Osteoblast (primary cell): ENCODE measurements at places on chromosomes 1 and 21.

- DNase-seq, result peak; percentile 87
- H3K4me1 ChIP-seq, result peaks cover 19% of the 10 kb centered on the region
- H3K36me3 ChIP-seq, result peaks cover 26% of the 10 kb centered on the region
- H3K4me3 ChIP-seq, result peak overlapping the region; percentile 83
These were observed 3.8 kb downstream of the CCN1 start for GRCh38 chr1:85584264-85584781.

DNA sequence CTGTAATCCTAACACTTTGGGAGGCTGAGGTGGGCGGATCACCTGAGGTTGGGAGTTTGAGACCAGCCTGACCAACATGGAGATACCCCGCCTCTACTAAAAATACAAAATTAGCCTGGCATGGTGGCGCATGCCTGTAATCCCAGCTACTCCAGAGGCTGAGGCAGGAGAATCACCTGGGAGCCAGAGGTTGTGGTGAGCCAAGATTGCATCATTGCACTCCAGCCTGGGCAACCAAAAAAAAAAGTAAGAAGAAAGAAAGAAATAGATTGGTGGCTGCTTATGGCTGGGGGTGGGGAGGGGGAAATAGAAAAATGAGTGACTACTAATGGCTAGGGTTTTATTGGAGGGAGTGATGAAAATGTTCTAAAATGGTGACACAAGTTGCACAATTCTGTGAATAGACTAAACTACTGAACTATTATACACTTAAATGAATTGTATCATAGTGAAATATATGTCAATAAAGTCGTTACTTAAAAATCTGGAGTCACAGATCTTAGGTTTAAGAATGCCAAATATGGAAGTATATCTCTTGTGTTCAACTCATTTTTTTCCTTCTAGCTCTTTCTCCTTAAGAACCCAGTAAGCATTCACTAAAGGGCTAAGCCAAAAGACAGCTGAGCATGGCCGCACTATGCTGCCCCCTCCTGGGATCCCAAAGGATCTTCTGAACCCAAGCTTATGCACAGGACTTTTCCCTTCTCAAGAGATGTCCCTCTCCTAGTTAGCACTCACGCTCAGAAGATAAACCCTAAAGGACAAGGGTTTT, 3.2 kb upstream of the NPL start:
- peak; percentile 93 for DNase-seq
- peaks cover 12% of the 10 kb centered on the region for H3K4me1 ChIP-seq
- H3K27ac ChIP-seq, result no peak overlapping the region
- H3K36me3 ChIP-seq, result no peaks in the 10 kb centered on the region

- peak; percentile 65 for DNase-seq
- no peak overlapping the region for H3K4me3 ChIP-seq
- H3K4me1 ChIP-seq, result peaks cover 8% of the 10 kb centered on the region
- H3K36me3 ChIP-seq, result peaks cover 51% of the 10 kb centered on the region
These were observed 378 bp upstream of the NUP210L start for GRCh38 chr1:154155251-154155650.

DNA sequence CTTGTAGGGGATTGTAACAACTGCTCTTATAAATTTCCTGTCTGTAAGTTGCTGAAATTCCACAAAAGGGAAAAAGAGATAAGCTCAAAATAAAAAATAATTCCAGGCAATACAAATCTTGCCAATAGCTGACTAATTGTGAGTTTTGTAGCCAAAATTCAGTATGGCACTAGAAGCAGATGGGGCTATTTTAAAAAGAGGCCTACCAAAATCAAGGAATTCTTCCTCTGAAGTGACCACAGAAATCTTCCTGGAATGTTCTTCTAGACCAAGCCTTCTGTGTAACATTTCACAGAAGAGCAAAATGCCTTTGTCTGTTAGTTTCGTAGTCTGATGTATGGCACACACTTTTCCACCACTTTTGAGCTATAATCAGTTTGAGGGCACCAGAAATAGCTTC, 127.6 kb downstream of the CYYR1 start:
- H3K36me3 ChIP-seq, result no peaks in the 10 kb centered on the region
- peaks cover 33% of the 10 kb centered on the region for H3K4me1 ChIP-seq
- peak overlapping the region; percentile 23 for H3K27ac ChIP-seq
- no peaks in the 10 kb centered on the region for H3K27me3 ChIP-seq
- no peak overlapping the region for H3K4me3 ChIP-seq

- H3K4me3 ChIP-seq, result no peak overlapping the region
- no peak for DNase-seq
- H3K36me3 ChIP-seq, result peaks cover 4% of the 10 kb centered on the region
- H3K4me1 ChIP-seq, result peaks cover 11% of the 10 kb centered on the region
- H3K27me3 ChIP-seq, result no peaks in the 10 kb centered on the region
These were observed 27.7 kb downstream of the PLPP3 start for GRCh38 chr1:56551691-56552090.

DNA sequence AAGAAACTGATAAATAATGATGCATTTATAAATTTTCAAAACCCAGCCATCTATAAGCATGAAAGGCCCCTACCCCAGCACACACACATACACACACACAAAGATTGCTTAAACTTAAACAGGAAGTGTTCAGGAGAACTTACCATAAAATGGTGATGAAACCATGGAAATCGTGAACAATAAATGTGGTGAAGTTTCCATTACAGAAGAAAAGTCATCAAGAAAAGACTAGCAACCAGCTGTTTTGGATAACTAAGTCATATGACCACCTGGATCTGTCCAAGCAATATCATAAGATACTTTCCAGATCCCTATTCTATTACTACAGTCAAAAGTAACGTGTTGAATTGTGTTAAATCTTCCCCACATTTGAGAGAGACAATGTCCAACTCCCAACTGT, 24.1 kb downstream of the RGS5 start:
- no peak overlapping the region for H3K4me3 ChIP-seq
- H3K4me1 ChIP-seq, result peaks cover 14% of the 10 kb centered on the region
- no peaks in the 10 kb centered on the region for H3K36me3 ChIP-seq
- no peaks in the 10 kb centered on the region for H3K27me3 ChIP-seq
- no peak overlapping the region for H3K27ac ChIP-seq
- no peak for DNase-seq

DNA sequence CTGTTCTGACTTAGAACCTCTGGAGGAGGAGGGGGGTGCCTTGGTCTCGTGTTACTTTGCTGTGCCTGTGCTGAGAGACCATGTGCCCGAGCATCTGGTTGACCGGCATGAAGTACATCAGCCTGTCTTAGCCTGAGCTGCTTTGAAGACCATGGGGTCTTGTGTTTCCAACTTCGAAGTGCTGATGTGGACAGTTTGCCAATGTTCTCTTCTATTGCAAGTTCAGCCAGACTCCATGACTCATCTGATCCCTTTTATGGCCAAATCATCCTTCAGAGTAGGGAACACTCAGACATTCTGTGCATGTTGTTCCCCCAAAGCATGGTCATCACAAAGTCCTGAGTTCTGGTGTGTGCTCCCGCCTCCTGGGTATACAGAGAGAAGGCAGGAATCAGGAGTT, 6.0 kb upstream of the PLA2G2C start:
- no peaks in the 10 kb centered on the region for H3K36me3 ChIP-seq
- H3K27me3 ChIP-seq, result peaks cover 58% of the 10 kb centered on the region
- DNase-seq, result no peak
- no peak overlapping the region for H3K4me3 ChIP-seq

DNA sequence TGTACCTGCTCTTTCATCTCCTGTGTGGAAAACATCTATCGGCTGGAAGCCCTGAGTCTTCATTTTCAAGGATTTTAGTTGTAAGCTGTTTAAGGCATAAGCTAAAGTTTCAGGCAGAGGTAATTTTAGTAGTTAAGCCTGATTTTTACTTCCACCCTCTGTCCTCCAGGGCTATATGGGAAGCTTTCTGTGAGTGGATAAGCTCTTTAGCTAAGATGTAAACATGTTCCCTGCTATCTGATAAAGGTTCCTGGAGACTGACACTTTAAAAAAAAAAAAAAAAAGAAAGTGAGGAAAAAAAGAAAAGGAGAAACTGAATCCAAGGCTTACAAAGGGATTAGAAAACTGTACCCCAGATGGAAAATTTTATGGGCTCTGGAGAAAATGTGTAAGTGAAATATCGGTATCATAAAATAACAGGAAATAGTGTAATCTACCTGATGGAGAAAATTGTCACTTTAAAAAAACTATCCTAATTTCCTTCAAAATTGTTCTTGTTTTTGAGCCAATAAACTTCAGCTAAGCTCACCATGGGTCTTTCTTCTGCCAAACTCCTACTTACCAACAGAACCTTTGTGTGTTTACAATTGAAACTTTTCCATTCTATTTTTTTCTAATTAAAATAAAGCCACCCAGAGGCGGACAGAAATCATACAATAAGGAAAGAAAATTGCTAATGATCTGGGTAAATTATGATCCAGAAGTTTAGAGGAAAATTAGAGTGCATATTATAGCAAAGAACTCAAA, 180.5 kb downstream of the TGFB2 start:
- H3K36me3 ChIP-seq, result no peaks in the 10 kb centered on the region
- peaks cover 8% of the 10 kb centered on the region for H3K4me1 ChIP-seq

DNA sequence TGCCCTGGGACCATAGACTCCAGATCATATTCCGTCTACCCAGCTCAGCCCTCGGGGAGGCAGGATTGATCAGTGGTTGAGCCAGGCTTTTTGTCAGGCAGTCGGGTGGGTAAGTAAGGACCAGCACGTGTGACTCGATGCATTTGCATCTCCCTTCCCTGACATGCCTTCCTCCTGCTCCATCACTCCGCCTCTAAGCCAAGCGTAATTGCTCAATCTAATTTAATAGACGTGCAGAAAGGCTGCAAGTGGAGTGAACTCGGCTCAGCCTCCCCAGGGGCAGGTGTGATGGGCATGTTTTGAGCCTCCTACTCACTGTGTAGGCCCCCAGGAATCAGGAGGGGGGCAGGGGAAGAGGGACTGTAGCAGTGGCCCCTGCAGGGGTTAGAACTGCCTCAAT, 34.6 kb upstream of the GRIK3 start:
- no peak overlapping the region for H3K4me3 ChIP-seq
- no peak overlapping the region for H3K27ac ChIP-seq
- no peaks in the 10 kb centered on the region for H3K36me3 ChIP-seq
- H3K27me3 ChIP-seq, result no peaks in the 10 kb centered on the region

DNA sequence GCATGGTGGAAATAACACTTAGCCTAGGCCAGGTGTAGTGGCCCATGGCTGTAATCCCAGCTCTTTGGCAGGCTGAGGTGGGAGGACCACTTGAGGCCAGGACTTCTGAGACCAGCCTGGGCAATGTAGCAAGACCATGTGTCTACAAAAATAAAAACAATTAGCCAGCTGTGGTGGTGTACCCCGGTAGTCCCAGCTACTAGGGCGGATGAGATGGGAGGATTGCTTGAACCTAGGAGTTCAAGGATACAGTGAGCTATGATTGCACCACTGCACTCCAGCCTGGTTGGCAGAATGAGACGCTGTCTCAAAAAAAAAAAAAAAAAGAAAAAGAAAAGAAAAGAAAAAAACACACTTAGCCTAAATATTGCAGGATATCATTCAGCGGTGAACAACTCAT, 20.9 kb downstream of the AK4 start:
- no peaks in the 10 kb centered on the region for H3K36me3 ChIP-seq
- peaks cover 12% of the 10 kb centered on the region for H3K4me1 ChIP-seq
- no peak for DNase-seq
- no peak overlapping the region for H3K4me3 ChIP-seq
- H3K27ac ChIP-seq, result no peak overlapping the region

- no peak for DNase-seq
- peaks cover 9% of the 10 kb centered on the region for H3K36me3 ChIP-seq
- peak overlapping the region; percentile 19 for H3K27ac ChIP-seq
- H3K4me3 ChIP-seq, result no peak overlapping the region
- H3K27me3 ChIP-seq, result no peaks in the 10 kb centered on the region
- peaks cover 29% of the 10 kb centered on the region for H3K4me1 ChIP-seq
These were observed 33.0 kb downstream of the APP start for GRCh38 chr21:26137379-26138060.

GRCh38 chr21:32962268-32962667, 63.5 kb upstream of the OLIG2 start:
- H3K27me3 ChIP-seq, result peaks cover 25% of the 10 kb centered on the region
- no peaks in the 10 kb centered on the region for H3K36me3 ChIP-seq
- DNase-seq, result no peak
- no peak overlapping the region for H3K27ac ChIP-seq
- H3K4me3 ChIP-seq, result no peak overlapping the region

DNA sequence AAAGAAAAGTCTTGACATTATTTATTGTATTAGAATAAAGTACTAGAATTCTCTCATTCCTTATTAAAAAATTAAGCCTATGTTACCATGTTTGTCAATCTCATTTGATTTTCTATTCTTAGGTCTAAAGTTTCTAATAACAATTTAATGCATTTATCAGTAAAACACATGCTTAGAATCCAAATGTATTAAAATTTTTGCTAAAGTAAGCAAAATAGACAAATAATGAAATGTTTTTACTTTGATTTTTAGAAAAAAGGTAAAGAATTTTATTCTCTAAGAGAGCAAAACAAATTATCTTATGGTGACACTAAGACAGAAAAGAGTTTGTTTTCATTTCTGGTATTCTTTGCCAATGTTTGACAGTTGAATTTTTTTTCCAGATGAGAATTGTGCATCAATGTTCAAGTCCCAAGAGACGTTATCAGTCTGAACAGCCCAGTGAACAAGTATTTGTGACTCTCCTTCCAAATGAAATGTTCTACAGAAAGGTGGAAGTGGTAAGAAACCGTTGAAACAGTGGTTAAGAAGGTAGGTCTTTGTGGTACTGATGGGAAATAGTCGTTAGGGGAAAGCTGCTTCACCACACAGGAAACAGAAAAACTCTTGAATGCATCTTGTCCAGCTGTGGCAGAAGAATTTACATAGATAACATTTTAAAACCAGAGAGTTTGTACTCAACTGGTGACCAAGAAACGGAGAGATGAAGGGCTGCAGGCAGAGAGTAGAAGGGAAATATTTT, 402.5 kb downstream of the PTPRC start:
- no peaks in the 10 kb centered on the region for H3K27me3 ChIP-seq
- no peak overlapping the region for H3K27ac ChIP-seq
- no peak overlapping the region for H3K4me3 ChIP-seq

DNA sequence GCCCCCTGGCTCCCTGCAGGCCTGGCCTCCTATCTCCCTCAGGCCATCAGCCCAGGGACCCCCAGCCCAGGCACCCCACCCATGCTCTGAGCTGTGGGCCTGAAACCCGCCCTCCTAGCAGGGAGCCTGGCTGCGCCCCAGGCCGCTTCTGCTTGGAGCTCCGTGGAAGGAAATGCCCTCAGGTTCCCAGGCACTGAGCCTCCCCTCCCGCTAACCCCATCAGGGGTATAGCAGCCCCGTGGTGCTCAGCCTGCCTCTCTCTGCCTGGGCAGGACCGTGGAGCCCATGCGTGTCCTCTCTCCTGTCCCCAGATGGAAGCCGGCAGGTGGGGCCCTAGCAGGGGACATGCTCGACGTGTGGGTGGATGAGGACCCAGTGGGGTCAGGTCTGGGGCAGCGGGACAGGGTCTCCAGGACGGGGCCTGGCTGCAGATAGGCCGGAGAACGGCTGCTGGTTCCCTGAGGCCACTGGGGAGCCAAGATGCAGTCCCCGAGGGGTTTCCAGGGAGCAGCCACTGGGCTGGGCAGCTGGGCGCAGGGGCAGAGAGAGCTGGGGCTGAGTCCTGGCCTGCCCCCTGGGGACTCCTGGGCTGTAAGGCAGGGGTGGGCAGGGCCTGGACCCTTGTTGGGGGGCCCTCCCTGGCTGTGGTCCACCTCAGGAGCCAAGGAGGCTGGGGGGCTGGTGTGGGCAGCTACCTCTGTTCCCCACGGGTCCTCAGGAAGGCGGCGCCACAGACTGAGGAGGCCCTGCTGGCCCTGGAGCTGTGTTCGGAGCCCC, 75.5 kb downstream of the MORN1 start:
- H3K4me3 ChIP-seq, result no peak overlapping the region
- peak; percentile 93 for DNase-seq
- no peaks in the 10 kb centered on the region for H3K27me3 ChIP-seq
- no peaks in the 10 kb centered on the region for H3K36me3 ChIP-seq
- H3K27ac ChIP-seq, result peak overlapping the region; percentile 42

- H3K27ac ChIP-seq, result peak within 1 kb of the TSS; percentile 82
- H3K27me3 ChIP-seq, result no peaks in the 10 kb centered on the region
- DNase-seq, result peak; percentile 96
- H3K4me1 ChIP-seq, result peaks cover 22% of the 10 kb centered on the region
These were observed at the start of gene RAB13 for GRCh38 chr1:153985941-153986761. TSS of gene RAB13 (minus strand) at chr1:153986339. CDS start at chr1:153986236, 103 bp downstream.
